ENCODE measurements at places on chromosomes 12 and 14.

DNA sequence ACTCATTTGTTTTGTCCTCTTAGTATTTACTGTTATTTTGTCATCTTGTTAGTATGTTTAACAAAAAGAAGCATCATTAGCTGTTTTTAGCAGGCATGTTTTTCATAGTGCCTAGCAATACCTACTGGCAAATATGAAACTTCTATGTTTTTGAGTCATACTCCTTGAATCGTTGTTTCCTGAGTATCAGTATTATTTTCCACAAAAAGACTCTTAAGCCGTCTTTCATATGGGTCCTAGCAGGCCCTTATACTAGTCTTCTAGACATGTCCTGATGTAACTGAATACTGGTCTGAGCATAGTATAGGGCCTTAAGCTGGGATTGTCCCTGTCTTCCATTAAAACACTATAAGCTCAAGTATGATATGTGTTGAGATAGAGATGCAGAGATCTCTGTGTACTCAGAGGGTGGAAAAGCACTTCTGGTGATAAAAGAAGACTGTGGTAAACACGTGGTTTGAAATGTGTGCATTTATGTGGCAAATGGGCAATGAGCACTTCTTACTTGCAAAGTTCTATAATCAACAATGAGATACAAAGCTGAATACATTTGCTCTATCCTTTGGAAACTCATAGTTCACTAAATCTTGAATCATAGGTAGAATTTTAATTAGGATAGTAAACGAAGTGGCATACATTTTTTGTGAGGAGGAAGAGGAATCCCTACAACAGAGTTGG, 348.8 kb downstream of the PDZRN4 start:
- no peak for DNase-seq

GRCh38 chr12:103680591-103681141, 93.6 kb downstream of the STAB2 start:
- DNase-seq: no peak

DNA sequence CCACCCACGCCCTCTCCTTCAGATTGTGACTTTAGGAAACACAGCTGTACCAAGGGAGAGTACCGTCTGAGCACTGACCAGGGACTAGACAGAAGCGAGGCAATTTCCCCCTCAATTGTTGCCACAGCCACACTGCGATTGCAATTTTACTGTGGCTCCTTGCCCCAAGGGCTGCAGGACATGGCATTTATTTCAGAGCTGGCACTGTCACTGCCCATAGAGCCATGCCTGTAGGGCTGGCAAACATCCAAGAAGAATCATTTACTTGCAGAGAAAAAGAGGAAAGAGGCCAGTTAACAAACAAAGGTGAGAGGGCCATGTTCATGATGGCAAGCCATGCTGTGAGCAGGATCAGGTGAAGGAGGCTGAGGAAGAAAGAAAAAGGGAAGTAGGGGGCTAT, 129.6 kb downstream of the EMP1 start:
- no peak for DNase-seq

- DNase-seq: no peak
Measured at GRCh38 chr14:96914571-96915128, 117.5 kb downstream of the VRK1 start.

GRCh38 chr14:89262041-89262440, 155.0 kb downstream of the FOXN3 start:
- DNase-seq: no peak

All from vagina (tissue), 2 donors.